ENCODE measurements at places on chromosomes 2 and 18.

DNA sequence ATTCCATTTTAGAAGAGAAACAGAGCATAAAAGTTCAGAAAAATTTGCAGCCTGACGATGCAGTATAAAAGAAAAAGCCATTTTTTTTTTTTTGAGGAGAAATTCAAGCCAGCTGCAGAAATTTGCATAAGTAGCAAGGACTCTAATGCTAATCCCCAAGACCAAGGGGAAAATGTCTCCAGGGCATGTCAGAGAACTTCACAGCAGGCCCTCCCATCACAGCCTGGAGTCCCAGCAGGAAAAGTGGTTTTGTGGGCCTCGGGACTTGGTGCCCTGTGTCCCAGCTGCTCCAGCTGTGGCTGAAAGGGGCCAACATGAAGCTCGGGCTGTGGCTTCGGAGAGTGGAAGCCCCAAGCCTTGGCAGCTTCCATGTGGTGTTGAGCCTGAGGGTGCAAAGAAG lies 325.3 kb upstream of the HNMT start:
- no peak for DNase-seq

DNA sequence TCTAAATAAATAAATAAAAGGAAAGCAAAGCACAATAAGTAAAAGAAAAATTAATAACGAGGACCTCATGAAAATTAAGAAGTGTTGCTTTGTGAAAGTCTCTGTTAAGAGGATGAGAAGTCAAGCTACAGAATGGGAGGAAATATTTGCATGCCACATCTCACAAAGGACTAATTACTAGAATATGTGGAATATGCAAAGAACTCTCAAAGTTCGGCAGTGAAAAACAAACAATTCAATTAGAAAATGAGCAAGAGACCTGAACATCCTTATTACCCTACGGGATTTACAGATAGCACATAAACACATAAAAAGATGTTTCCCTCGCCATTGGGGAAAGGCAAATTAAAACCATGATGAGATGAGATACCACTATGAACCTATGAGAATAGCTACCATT lies 23.3 kb downstream of the CYP26B1 start:
- DNase-seq, result no peak

GRCh38 chr2:70340761-70341476 lies 39.1 kb upstream of the FAM136A start:
- DNase-seq, result no peak

- DNase-seq, result no peak
Observed at GRCh38 chr2:26993768-26994167, 23.3 kb downstream of the MAPRE3 start.

GRCh38 chr2:36356298-36356989 lies 866 bp downstream of the CRIM1 start:
- no peak for DNase-seq

- DNase-seq, result no peak
Observed at GRCh38 chr2:158965641-158966040, 2.8 kb upstream of the TANC1 start.

DNA sequence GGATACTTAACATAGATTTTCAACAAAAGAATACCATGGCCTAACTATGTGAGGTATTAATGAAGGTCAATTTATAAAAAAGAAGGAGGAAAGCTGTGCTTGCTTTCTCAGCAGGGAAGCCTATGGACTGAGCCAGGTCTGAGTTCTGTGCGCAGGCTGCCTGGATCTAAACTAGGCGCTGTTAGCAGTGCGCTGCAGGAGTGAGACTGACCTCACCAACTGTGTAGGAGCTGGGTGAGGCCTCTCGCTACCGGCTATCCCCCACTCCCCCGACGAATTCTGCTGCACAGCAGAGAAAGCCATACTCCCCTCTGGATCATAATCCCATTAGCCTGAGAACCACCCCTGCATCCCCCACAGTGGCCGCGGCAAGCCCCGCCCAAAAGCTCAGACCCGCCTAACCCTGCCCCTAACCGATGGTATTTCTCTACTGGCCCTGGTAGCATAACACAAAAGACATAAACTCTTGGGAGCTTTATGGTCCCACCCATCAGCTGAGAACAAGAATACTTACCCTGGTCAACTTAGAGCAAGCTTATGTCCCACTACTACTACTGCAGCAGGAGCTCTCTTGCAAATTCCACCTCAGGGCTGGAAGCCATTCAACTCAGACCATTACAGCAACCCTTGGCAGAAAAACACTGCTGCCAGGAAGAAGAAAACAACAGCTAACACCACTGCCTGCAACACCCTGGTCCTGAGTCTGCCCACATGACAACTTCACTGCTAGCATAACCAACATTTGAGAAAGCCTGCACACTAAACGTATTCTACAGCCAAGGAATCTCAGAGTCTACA lies 28.0 kb downstream of the SULT1C2 start:
- no peak for DNase-seq

- no peak for DNase-seq
Observed at GRCh38 chr2:44010266-44010665, 14.5 kb upstream of the LRPPRC start.
